ENCODE measurements at places on chromosomes 3 and 15. TPM values are rescaled to one million over a fixed set of nuclear protein-coding genes. Genes with fewer than 3 reads are reported as not detected.

The MYEF2 gene
- polyA plus RNA-seq: 11.8 TPM

The GP5 gene
- polyA plus RNA-seq: not detected

The PATL2 gene
- polyA plus RNA-seq: 4.6 TPM

The IL16 gene
- polyA plus RNA-seq: 36.0 TPM

The FETUB gene
- polyA plus RNA-seq: not detected

The PTH1R gene
- polyA plus RNA-seq: not detected

The RTP1 gene
- not detected for polyA plus RNA-seq

The SI gene
- polyA plus RNA-seq: not detected

The TRMT10C gene
- 62.9 TPM for polyA plus RNA-seq

The UBAP1L gene
- 0.72 TPM for polyA plus RNA-seq

Data from GM12878 (cell line).